ENCODE measurements at places on chromosomes 1 and 21.
A peak's percentile ranks its signal among the peaks of the same experiment; 100 is the strongest.

GRCh38 chr1:198657550-198658064, 18.8 kb downstream of the PTPRC start:
- peak; percentile 78 for DNase-seq

- DNase-seq = no peak
Measured at GRCh38 chr1:84268346-84268745, 33.2 kb upstream of the SAMD13 start.

- DNase-seq = no peak
Measured at GRCh38 chr1:93661829-93662474, 19.7 kb downstream of the BCAR3 start.

GRCh38 chr1:241311056-241311746, 45.8 kb downstream of the RGS7 start:
- no peak for DNase-seq

DNA sequence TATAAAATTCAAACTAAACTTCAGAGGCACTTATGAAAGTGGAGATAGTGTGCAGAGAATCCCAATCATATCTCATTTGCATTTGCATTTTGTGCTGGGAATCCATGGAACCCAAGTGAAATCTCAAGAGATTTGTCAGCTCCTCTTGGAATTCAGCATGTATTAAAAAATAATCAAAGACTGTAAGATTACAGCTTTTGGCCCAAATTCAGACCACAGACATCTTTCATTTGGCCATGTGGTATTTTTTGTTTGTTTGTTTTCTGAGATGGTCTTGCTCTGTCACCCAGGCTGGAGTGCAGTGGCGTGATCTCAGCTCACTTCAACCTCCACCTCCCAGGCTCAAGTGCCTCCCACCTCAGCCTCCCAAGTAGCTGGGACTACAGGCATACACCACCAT, 3.8 kb upstream of the CACYBP start:
- no peak for DNase-seq

All from CD4-positive, alpha-beta T cell treated with Interleukin-1 beta for 1 hour (primary cell).